Vagina (tissue), 2 donors: ENCODE measurements at places on chromosomes 12 and 14. TPM values are rescaled to one million over a fixed set of nuclear protein-coding genes. Genes with fewer than 3 reads are reported as not detected.

- DNase-seq = no peak
Measured at GRCh38 chr12:14999021-14999694, 26.3 kb downstream of the PDE6H start.

GRCh38 chr14:92670643-92671366 lies 77.6 kb downstream of the LGMN start:
- DNase-seq = no peak

DNA sequence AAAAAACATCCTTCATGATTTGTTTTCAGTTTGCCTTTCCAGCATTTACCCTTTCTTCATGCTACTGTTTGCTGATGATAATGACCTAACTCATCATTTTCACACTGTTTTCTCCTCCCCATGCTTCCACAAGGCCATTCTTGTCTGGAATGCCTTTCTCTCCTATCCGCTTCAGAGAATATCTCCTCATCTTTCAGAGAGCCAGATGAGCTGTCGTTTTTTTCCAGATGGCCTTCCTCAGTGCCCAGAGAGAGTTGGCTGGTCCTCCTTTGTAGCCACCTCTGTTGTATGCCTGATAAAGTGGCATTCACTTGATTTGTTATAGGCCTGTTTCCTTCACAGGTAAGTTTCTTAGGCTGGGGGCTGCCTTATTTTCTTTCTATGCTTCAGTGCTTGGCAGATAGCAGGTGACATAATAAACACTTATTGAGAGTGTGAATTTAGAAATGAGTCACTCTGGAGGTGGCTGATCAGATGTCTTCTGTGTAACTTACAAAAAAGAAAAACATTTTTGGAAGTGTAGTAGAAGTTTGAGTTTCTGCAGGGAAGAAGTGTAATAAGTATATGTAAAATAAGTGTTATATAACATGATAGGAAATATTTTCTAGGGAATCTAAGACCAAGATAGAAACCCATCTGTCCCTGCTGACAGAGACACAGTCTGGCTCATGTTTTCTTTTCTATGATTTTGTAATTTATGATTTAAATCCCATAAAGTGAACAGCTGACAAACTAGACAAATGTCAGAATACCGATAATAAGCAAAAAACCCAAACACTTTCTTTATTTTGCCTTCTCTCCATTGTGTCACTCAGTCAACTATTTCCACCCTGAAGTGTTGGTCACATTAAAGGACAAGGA lies 174.5 kb downstream of the DACT1 start:
- DNase-seq = no peak

DNA sequence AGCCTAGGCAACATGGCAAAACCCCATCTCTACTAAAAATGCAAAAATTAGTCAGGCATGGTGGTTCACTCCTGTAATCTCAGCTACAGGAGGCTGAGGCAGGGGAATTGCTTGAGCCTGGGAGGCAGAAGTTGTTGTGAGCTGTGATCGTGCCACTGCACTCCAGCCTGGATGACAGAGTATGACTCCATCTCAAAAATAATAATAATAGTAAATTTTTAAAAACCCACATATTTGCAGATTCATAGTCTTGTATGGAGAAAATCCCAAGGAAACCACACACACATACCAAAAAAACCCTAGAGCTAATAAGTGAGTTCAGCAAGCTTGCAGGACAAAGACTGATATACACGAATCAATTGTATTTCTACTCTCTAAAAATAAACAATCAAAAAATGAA lies 19.0 kb upstream of the MTHFD1 start:
- DNase-seq = no peak

DNA sequence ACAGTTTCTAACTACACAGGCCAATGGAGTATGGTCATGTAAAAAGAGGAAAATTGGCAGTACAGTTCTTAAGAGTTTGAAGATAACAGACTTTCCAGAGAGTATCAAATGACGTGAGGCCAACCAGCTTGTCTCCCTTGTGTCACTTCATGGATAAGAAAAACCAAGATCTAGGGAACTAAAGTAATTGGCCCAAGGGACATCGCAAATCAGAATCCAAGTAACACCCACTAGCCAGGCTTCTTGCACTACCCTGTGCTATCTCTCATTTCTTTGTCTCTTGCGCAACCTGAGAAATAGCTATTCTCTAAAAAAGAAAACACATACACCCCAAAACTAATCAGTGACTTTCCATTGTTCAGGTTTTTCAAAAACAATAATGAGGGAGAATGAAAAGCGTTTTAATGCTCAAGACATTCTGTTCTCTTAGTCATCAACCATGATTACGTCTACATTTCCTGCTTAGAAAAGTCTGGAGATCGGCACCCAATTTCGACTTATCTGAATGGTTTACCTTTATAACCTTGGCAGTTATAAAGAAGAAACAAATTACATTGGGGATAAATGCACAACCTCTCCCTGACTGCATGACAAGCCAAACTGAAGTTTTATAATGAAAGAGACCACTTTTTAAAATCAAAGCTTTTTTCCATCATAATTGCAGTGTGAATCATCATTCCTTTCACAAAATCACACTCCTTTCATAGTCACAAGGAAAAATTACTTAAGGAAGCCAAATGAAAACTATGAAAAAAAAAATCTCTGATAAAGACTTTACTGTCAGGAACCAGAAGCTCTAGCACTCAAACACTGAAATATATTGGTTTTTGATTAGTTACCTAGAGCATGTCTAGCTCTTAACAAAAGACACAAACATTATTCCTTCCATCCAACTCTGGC lies 42.1 kb downstream of the TMTC1 start:
- no peak for DNase-seq

DNA sequence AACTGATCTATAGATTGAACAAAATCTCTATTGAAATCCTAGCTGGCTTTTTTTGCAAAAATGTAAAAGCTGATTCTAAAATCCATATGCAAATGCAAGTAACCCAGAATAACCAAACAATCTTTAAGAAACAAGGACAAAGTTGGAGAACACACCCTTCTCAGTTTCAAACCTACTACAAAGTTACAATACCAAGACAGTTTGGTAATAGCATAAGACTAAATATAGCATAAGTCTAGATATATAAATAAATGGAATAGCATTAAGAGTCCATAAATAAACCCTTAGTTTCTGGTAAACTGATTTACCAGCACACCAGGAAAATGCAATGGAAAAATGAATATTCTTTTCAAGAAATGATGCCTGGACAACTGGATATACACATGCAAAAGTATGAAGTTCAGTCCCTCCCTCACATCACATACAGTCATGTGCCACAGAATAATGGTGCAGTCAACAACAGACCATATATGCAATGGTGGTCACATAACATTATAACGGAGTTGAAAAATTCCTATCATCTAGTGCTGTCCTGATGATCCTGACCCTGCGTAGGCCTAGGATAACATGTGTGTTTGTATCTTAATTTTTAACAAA lies 94.5 kb upstream of the GRIN2B start:
- DNase-seq = no peak

DNA sequence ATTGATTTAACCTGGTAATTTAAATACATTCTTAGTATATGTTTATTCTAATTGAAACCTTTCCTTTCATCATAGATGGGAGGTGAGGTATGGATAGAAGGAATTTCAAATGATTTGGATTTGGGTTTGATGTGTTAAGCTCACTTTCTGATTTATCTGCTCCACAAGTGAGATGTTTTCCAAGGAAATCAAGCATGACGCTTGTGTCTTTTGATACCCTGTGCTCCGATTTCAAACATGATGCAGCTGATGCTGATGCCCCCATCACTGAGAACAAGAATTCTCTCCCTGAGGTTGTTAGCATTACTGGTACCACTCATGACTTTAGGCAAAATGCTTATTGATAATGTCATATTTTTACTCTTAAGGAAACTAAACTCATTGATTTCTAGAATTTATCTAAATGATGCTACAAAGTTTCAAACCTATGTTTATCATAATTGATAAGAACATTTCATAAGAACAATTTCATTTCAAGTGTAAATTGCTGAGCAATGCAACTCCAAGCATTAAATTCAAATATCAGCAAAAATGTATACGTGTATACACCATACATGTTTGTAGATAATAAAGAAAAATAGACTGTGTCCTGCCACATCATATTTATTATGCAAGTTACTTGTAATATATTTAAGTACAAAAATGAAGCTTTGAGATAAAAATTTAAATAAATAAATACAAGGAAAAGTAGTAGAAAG lies 75.5 kb upstream of the LRIG3 start:
- no peak for DNase-seq

DNA sequence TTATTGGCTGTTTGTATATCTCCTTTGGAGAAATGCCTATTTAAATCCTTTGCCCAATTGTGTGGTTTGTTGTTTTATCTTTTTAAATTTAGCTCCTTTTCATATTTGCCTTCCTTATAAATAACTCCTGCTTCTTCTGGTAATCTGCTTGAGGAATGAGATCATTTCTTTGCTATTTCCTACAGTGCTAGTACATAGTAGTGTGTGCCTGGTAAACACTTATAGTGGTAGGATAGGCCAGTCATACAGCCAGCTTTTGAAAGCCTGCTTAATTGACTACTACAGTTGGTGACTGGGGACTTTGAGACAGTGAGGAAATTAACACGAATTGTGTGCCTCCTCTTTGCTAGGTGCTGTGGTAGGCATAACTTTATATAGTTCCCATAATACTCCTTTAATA lies 68.7 kb downstream of the BORCS5 start:
- DNase-seq = no peak

DNA sequence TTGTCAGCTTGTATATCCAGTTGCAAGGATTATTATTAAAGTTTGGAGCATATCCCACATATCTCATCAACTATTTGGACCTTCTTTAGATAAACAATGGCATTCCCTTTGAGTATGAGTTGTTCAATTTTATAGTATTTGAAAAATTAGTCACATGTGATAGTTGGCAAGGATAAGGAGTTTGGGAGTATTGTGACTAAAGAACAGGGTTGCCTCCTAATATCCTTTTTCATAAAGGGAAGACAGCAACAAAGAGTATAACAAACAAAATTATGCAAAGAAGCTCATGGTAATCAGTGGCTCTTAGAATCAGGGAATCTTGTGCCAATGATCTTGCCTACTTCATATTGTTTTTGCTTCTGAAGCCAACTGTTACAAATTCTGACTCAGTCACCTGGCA lies 31.2 kb upstream of the KCNH5 start:
- DNase-seq = no peak

DNA sequence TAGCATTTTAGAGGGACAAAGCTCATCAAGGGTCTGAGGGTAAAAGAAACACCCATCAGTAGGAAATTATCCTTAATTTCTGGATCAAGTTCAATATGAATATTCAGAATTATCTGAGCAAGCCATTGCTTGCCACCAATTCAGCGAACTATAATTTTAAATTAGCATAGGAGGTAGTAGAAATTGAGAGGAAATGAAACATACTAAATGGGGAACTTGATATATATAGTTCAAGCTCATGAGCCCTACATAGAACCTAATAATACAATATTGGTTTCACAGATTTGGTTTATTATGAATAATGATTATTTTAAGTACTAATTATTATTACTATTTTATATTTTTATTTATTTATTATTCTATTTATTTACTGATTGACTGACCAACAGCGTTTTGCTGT lies 42.1 kb upstream of the GXYLT1 start:
- no peak for DNase-seq

DNA sequence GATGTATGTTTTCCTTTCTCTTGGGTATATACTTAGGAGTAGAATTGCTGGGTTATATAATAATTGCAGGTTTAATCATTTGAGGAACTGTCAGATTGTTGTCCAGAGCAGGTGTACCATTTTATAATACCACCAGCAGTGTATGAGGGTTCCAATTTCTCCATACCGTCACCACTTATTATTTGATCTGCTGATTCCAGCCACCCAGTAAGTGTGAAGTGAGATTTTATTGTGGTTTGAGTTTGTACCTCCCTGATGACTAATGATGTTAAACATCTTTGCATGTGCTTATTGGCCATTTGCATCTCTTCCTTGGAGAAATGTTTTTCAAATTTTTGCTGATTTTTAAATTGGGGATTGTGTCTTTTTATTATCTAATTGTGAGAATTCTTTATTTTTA lies 15.1 kb downstream of the NCKAP5L start:
- no peak for DNase-seq

- DNase-seq = no peak
Measured at GRCh38 chr12:1188016-1188415, 197.0 kb downstream of the ERC1 start.

GRCh38 chr14:71322655-71323250 lies 415.5 kb downstream of the PCNX1 start:
- DNase-seq = no peak

GRCh38 chr12:104263026-104263425 lies 40.5 kb upstream of the EID3 start:
- no peak for DNase-seq

The LBHD2 gene
- not detected for total RNA-seq

The FLRT2 gene
- total RNA-seq = 22.8 TPM

The NGB gene
- 1.7 TPM for total RNA-seq
